Stimulated activated CD8-positive, alpha-beta memory T cell treated with anti-CD3 and anti-CD28 coated beads, Interleukin-12 subunit alpha, Interleukin-12 subunit beta, amount 100 ng/mL, for 1 hour (primary cell): ENCODE measurements at places on chromosomes 2 and 18.

DNA sequence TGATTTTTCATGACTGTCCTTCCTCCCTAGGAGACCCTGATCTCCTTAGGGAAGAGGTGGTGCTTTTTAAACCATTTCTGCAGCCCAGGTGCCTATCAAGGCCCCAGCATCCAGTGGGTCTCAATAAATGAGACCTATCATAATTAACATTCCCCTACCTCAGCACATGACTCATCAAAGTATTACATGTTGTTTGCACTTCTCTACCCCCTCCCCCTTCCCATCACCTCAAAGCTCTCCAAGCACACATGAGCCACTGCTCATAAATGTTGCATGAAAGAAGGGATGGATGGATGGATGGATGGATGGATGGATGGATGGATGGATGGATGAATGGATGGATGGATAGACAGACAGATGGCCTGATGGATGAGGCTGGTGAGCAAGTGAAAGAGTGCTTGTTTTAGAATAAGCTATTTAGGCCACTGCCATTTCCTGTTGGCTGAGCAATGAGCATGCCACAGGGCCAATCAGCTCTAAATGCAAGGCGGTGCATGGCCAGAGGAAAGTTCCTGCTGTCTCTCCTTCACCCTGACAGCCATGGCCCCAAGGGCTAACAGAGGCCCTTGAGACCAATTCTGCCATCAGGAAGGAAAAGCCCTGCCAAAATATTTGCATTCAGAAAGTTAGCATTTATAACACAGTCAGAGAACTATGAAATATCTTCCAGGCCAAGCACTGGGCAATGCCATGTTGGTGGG, 20.9 kb upstream of the STEAP3 start:
- DNase-seq, result no peak

DNA sequence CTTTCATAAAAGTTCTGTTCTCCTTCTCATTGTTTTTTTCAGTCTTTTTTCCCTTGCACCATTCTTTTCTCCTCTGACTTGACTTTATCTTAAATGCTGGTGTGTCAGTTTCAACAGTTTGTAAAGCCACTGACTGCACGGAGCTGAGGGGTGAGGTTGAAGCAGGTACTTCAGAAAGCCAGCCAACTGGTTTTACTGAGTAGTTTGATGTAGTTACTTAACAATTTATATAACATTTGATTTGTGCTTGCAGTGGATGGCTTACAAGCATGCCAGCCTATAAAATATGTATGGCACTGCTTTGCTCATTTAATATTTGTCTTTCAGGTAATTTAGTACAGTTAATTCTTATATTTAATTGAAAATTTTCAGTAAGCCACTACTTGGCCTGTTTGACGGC, 55.4 kb downstream of the FAM171B start:
- DNase-seq, result no peak

DNA sequence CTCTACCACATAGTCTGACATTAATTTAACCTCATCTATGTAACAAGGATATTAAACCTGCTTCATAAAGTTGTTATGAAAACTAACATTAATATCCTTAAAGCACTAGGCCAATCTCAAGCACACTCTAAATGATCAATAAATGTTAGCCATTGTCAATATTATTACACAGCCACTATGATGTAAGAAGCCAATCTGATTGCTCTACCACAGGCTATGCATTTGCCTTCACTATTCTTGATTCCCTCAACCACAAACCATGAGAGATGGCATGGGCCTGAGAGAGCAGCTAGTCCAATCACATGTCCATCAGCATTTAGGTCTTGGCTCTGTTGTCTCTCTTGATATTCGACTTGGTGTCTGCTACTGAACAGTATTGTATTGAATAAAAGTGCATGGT, 4.2 kb downstream of the SLC25A12 start:
- no peak for DNase-seq

- no peak for DNase-seq
Measured at GRCh38 chr2:216539791-216540241, 41.2 kb downstream of the RPL37A start.

- no peak for DNase-seq
Measured at GRCh38 chr2:60891180-60891579, 9.8 kb downstream of the REL start.

DNA sequence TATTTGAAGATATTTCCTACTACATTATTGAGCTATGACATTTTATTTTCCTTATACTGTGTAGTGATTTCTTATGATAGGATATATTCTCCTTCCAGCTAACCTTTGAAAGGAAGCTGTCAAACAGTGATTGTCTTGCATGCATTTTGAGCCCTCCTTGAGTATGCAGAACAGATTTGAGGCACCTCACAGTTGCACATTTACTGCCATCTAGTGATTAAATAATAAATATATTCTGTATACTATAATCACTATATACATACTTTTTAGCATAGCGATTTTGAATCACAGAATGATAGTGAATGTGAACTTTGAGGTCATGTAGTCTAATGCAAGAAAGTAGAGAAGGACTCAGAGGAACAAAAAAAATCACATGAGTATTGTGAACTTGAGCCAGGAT, 268.4 kb upstream of the CDH19 start:
- DNase-seq, result no peak

DNA sequence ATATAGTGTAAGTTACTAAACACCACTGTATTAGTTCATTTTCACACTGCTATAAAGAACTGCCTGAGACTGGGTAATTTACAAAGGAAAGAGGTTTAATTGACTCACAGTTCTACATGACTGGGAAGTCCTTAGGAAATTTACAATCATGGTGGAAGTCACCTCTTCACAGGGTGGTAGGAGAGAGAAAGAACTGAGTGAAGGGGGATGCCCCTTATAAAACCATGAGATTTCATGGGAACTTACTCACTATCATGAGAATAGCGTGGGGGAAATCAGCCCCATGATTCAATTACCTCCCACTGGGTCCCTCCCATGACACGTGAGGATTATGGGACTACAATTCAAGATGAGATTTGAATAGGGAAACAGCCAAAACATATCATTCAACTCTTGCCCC, 618.0 kb downstream of the NYAP2 start:
- DNase-seq, result no peak

DNA sequence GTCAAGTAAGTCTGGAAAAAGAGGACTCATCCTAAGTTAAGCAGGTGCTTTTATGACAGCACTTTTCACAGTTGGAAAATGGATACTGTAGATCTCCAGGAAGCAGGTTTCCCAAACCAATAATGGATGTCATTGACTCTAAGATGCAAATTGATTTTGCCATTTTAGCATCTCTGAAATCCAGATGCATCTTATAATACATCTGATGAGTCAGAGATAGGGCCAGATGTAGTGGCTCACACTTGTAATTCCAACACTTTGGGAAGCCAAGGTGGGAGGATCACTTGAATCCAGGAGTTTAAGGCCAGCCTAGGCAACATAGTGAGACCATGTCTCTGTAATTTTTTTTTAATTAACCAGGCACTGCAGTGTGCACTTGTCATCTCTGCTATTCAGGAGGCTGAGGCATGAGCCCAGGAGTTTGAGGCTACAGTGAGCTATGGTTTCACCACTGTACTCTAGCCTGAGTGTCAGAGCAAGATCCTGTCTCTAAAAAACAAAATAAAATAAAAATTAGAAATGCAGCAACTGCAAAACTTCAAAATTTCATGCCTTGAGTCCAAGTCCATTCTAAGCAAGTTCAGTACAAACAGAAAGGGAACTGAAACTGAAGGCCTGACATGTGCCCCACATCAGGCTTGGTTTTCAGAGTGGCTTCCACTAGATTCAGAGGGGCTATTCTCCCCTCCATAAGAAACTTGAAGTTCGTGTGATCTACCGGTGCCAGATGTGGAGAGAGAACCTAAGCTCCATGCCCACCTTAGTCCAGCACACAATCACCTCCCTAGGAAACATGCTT, 267.8 kb upstream of the NCKAP5 start:
- no peak for DNase-seq

GRCh38 chr2:207465894-207466293, 63.9 kb upstream of the CREB1 start:
- DNase-seq, result no peak

DNA sequence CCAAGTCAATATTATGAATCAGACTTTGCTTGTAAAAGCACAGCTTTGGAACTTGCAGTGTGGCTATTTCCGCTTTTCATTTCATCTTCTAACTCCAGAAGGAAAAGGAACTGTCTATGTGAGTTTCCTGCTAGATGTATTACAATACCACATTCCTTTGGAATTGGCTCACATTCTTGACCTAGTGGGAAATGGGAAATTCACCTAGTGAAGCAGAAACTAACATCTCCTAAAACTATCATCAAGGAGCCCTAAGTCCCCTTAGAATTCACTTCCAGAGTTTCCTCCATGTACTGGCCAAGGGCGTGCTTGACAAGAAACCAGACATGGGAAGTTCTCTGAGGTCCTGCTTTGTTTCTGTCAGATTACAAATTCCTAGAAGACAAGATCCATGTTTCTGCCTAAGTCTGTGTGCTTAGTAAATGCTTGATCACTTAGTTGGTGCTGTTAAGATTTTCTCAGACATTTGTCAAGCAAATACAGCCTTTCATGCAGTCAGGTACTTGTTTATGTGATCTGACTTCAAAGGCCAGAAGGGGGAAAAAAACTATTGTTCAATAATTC, 275.7 kb upstream of the FN1 start:
- no peak for DNase-seq

DNA sequence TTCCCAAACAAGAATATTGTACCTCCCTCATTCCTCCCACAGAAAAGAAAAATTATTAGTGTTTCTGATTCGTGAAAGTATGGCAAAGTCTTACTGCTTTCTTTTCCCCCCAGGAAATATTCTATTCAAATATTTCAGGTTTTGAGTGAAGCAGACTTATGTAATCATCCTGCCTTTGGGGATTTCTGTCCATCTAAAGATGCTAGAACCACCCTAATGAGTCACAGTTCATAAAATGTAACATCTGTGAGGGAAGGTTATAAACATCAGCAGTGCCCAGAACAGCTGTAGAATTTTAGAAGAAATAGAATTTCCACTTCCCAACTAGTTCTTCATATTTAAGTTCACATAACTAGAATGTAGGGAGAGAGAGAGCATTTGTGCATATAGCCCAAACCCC, 39.0 kb downstream of the EEF1B2 start:
- DNase-seq, result no peak

DNA sequence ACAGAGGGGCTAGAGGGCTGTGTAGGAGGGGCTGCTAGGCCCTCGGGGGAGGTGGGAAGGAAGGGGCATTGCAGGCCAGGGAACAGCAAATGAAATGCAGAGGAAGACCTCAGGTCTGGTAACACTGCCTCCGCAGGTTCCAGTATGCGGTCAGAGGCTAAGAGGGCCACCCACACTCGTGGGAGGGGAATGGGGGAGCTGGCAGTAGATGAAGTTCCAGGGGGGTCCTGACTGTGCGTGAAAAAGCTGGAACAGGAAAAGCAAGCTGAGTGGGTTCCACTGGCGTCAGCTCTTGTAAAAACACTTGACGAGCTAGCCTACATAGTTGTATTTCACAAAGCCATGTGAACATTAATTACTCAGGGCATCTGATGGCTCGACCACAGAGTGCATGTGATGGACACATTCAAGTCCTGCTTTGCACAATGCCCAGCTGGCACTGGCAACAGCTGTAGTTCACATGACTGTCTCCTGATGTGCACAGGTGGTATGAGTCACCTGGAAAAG, 29.0 kb upstream of the PTPN4 start:
- no peak for DNase-seq

GRCh38 chr2:99404039-99404796, 67.0 kb downstream of the EIF5B start:
- DNase-seq, result no peak

- no peak for DNase-seq
Measured at GRCh38 chr2:111185361-111186022, 64.8 kb downstream of the BCL2L11 start.

DNA sequence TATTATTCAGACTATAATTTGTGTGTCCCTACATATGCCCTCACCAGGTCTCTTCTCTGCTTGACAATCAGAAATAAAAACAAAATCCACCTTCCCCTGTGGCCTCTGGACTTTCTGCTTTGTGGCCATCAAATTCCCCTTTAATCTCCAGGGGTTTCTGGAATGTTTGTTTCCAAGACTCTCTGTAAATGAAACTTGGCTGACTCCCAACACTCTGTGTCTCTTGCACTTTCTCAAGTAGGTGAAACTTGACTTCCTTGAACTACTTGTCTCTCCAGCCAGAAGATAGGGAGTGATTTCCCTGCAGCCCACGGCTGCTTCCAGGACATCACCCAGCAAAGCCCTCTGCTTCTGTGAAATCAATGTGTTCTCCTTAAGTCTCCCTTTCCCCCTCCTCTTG, 54.1 kb upstream of the AQP4 start:
- no peak for DNase-seq

- no peak for DNase-seq
Measured at GRCh38 chr2:240479111-240479501, 43.6 kb downstream of the GPC1 start.

DNA sequence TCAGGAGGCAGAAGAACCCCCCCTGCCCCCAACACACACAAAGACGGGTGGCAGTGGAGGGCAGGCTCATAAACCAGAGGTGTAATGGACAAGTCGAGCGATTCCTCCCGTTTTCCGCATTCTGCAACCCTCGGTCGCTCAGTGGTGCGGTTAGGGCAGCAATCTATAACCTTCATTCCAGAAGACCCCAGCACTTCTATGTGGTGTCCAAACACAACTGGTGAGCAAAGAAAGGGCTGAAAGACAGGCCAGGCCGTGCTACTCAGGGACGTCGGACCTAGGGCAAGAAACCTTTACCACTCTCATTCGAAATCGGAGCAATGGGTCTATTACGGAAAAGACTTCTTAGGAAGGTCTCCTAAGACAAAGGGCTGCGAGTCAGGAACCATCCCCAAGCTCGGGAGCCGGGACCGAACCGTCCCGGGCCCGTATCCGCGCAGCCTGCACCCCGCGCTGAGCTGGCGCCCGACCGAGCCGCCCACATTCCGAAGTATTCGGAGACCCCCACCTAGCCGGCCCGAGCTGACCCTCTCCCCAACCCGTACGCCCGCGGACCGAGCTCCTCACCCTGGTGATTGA, 568 bp downstream of the ARL5A start:
- no peak for DNase-seq

- no peak for DNase-seq
Measured at GRCh38 chr2:85862426-85862825, 26.4 kb downstream of the ST3GAL5 start.

- DNase-seq, result no peak
Measured at GRCh38 chr2:146323564-146323963, 1521.3 kb upstream of the ACVR2A start.

DNA sequence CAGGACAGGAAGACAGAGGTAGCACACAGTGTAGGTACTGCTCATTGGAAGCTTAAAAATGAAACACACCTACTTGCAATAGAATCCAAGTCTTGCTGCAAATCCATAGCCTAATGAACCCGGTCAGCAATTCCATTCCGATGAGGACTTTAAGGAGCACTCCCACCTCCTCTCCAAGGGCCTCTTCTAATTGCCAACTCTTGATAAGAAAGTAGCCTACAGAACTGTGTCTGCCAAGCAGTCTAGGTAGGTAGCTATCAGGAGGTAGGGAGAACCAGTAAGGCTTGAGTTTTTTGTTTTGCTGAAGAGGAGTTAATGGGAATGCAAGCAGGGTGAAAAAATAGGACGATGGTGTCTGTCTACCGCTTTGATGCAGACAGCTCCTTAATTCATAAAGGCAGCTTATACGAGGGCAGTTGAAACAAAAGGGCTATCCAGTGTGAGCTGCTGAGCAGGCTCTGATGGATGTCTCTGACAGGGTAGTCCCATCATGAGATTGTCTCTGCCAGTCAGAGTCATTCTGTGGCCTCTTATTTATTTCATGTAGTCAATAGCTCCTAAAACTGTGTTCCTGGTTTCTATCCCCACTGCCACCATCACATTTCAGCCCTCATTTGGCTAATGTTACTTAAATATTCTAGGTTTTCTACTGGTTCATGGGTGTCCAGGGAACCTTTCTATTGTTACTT, 155.6 kb upstream of the DNMT3A start:
- no peak for DNase-seq

- DNase-seq, result no peak
Measured at GRCh38 chr2:121075006-121075551, 209.9 kb downstream of the TFCP2L1 start.
